ENCODE measurements at places on chromosomes 16 and 17.

DNA sequence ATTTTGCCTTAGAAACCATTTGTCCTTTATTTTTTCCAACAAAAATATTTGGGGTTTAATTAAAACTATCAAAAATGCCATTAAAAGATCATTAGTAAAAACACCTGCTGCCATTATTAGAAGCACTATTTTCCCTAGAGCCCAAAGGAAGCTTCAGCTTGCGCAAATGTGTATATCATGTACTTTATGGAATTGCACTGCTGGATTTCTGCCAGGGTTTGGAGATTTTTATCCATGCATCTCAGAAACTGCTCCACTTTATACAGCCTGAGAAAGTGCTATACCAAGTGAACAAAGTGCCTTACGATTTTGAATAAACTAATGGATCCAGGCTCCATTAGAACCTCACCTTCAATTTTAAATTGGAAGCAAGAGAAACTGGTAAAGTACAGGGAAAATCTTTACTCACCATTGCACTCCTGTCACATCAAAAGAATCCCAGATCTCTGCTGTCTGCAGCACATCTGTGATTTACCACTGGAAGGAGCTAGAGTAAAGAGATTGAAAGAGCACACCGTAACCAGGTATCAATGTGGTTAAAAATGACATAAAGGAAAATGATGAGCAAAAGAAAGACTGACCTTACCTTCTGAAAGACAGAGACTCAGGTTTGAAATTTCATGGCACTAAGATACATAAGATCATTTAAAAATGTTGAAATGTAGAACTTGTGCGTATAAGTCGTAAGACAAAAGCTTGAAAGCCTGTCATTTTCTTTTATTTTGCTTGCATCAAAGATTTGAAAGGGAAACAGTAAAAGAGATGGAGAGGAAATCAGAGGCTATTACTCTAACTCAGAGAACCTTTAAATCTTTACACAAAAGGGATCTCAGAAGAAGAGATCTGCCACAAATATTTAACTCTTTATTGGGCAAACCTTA, 678.1 kb upstream of the GOT2 start:
- no peak for DNase-seq

DNA sequence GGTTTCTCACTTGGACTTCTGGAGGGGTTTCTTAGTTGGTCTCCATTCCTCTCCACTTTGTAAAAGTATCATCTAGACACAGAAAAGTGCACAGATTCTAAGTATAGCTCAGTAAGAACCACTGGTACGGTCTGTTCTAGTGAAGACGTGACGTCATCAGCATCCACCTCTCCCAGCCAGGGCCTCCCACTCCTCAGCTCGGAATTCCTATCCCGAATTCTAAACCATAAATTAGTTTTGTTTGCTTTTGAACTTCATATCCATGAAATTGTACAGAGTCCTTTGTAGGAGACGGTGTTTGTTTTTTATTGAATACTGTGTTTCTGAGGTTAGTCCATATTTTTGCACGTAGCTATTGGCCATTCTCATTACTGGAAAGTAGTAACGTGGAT, 25.5 kb downstream of the FOXK2 start:
- no peak for DNase-seq

DNA sequence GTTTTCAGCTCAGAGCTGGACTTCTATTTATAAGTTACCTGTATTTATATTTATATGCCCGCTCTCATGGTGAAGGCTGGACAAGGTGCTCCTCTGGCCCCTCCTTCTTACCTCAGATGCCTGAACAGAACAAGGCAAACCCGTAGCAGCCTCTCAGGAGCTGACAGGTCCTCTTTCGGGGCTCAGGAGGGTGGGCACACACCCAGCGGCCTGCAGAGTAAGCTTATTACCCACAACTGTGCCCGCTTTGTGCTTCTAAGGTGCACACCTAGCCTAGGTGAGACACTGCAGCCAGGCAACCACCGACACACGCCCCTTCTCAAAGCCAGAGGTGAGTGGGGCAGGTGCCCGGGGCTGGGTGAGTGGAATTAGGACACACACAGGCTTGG, 5.3 kb downstream of the NKIRAS2 start:
- no peak for DNase-seq

DNA sequence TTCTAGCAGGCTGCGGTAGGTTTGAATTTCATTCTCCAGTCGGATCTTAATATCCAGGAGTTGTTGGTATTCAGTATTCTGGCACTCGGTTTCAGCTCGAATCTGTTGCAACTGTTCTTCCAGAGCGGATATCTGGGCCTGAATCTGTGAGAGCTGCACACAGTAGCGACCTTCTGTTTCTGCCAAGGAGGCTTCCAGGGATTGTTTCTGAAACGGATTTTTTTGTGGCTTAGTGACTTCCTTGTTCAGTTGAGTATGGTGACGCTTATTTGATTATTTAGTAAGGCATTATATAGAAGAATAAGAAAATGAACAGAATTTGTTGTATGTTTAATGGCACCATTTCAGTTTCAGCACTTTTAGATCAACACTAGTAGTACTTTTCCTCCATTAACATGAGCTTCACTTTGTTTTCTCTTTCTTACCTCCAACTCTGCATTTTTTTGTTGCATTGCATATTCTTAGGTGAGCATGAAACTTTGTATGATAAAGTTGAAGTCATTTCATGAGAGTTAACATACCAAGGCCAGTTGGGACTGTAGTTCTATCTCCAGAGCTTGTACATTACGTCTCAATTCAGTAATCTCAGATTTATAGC, 2.8 kb downstream of the KRT10 start:
- no peak for DNase-seq
